ENCODE measurements at places on chromosomes 3 and 15.

DNA sequence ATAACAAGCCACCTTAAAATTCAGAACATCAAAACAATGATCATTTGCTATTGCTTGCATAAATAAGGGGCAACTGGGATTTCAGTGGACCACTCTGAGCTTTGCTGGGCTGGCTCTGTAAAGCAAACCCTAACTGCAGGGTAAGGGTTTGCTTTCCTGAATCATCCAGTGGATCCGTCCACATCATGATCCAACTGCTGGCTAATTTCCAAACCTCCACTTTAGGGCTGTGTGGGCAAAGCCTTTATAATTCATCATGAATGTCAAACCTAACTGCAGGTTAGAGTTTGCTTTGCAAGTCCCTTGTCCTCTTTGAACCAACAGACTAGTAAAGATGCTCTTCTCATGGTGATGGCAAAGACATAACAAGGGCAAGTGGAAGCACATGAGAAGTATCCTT is 76.1 kb downstream of the SYNPR start:
- no peak for DNase-seq

DNA sequence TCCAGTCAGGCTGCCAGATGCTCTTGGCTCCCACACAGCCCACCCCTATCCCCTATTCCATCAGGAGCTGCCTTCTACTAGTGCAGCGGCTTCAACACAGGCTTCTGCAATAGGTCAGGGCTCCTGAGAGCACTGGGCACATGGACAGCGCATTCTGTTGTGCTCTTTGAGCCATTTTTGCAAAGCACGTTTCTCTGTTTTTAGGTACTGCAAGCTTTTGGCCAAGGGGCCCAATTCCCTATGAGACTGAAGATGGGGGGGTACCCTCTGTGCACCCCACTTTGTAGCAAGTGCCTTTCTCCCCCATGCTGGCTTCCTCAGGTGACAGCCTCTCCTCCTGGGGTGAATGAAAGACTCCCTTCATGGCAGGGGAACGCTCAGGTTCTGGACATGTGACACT is 31.2 kb downstream of the CHDH start:
- DNase-seq, result no peak

DNA sequence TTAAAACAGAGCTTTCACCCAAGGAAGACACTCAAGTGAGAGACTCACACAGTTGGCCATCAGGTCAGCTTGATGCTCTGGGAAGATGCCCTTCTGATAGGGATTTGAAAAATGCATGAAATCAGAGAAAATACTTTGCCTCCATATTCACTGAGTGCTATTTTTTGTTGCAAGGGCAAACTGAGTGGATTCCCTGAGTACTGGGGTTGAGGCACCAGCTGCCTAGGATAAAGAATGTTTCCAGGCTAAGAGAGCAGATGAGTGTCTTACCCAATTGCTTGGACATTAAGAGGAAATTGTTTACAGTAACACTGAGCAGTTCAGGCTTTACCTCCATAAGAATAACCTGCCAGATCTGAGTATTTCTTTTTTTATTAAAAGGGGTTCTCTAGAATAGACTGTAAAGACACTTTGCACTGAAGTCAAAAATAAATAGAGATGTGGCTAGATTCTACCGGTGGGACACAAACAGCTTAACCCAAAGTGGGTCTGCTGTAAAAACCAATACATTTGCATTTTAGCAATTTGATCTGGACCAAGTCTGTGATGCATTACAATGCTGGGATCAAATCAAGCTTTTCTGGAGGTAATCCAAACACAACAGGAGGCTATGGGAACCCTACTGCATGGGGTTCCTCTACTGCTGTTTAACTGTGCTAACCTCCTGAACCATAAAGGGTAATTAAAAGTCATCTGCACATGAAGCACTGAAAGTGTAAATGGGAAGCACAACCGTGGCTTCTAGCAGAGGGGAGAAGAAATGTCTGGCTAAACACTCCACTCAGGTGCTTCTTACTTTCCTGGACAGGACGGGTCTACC is 238.8 kb upstream of the WNT5A start:
- no peak for DNase-seq

- DNase-seq, result no peak
Observed at GRCh38 chr3:81339040-81339845, 422.2 kb downstream of the GBE1 start.

GRCh38 chr3:135802171-135802570 is 163.4 kb upstream of the PPP2R3A start:
- no peak for DNase-seq

DNA sequence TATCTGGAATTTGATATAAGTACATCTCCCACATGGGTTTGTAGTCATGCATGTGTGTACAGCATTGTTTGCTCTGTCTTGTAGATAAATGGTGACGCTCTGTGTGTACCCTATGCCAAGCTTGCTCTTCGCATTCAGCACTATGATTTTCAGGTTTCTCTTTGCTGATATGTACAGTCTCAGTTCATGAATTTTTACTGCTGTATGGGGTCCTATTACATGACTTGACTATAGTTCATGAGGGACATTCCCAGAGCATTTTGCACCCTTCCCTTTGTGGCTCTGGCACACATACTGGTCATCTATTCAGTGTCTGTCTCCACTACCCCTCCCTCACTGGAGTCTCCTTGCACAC is 132.7 kb downstream of the EEFSEC start:
- DNase-seq, result no peak

GRCh38 chr3:10453431-10454163 is 51.8 kb downstream of the ATP2B2 start:
- no peak for DNase-seq

DNA sequence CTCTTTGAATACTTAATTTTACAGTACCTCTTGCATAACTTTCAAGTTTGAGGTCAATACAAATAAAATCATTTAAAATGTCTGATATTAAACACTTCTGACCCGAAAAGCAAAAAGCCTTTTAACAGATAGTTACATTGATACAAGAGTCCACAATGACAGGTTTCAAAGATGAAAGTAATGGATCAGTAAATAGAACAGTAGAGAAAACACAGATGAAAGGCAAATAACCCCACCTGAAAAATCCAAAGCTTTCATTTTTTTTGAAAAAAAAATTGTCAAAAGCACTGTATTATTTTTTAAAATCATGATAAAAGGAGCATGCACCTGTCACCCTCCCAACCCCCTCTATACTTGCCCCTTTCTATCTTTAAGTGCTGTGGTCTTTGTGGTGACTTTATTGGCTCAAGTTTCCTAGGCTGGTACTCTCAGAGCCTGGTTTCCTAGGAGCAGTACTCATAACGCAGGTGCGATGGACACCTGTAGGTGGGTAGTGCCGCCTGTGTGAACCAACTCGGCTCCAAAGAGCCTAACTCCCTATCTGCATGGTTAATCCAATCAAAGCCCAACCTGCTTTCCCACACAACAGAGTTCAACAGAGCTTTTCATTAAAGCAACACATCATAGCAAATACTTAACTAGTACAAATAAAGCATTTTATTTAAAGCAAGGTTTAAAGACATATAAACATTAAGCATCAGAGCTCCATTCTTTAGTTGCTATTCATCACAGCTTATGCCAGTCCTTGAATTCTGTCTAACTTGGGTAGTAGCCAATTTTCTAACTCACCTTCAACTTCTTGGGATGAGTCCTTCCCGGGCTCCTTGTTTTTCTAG is 32.2 kb downstream of the LIPC start:
- no peak for DNase-seq

DNA sequence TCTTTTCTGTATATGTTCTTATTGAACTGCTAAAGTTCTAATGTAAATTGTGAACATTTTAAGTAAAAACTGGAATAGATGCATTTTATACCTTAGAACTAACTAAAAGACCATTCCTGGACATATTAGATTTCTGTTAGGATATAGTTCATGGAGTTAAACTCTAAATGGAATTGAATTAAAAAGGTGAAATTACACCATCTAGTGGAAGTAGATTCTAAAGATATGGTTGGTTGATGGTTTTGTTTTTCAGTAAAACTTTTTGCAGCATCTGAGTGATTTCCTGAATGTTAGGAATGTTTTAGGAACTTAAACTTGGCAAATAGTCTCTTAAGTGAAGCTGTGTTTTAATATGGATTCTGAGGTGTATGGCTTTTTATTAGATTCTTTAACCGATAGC is 96.8 kb downstream of the SLMAP start:
- peak; percentile 17 for DNase-seq

GRCh38 chr3:139136469-139137202 is 91.9 kb upstream of the PRR23C start:
- no peak for DNase-seq

DNA sequence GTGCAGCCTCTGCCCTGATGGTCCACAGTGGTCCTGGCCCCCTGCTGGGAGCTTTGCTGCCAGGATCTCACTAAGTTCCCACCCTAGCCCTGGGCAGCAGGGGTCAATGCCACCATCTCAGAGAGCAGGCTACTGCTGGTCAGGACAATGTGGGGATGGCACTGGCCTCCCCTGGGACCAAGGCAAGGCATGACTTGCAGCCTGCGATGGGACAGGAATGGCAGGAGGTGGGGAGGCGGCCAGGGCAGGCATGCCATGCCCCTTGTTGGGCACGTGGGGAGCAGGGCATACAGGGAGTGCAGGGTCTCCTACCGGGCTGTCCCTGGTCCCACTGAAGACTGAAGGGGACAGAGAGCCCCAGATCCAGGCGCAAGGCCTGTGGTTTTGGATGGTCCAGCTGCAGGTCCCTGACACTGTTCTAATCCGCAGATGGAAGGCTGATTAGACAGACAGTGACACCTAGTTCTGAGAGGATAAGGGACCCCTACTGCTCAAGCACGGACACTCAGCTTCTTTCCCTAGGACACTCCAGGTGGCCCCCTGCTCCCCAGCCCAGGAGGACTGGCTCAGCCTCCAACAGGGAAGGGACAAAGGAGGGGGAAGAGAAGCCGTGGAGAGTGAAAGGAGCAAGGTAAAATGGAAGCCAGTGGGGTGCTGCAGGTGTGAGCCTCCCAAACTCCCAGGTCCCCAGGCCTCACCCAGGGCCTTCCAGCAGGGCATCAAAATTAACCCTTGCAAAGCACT is 69.2 kb upstream of the RPL32 start:
- no peak for DNase-seq

All from BJ (cell line).